Activated gamma-delta T cell (primary cell): ENCODE measurements at places on chromosomes 12 and 14.

- DNase-seq = no peak
These were observed 29.6 kb downstream of the CFAP251 start for GRCh38 chr12:121947981-121948380.

DNA sequence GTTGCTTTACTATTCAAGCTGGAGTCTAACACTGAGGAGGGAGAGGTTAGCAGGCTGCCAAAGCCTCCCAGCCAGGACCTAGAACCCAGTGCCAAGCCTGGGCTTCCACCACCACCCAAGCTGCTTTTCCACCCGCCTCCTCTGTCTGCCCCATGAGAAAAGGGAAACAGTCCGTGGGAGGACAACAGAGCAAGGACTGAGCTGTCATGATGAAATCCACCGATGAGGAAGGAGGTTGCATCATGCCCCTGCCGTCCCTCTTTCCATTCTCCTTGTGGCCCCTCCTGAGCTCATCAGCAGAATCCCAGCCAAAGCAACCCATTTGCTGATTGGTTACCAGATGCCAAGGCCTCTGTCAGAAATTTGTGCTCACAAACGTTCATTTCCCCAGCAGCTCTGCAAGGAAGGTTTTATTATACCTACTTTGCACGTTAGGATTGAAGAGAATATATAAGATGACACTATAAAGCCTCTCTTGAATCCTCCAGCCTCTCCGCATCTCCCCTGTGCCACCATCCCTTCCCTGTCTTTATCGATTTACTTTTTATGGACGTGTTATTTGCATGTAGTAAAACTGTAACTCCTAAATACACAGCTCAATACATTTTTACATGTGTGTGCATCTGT is 6.3 kb upstream of the SERPINA1 start:
- no peak for DNase-seq

DNA sequence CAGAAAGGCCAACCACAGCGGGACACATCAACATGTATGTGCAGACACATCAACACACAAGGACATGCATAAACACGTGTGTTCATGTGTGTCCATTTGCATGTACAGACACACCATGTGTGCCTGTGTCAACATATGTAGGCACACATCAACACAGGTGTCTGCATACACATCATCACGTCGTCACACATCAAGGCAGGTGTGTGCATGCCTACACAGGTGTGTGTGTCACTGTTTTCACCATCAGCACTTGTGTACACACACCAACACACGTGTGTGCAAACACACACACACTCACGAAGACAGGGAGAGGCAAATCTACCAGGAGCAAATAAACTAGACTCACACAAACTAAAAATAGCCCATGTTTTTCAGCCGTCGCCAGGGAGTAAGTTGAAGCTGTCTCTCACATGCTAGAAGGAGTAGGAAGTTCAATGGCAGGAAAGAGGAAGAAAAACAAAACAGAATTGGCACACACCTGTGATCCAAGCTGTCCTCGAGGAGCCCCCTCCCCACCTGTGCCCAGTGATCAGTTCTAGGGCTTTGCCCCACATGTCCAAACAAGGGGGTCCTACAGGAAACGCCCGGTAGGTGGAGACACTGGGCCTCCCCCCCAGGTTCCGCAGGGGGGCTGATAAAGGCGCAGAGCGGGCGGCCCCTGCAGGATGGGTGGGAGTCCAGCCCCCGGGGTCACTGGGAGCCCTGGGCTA is 7.4 kb downstream of the SCARB1 start:
- DNase-seq = no peak

- DNase-seq = no peak
These were observed 15.3 kb downstream of the CCDC88C start for GRCh38 chr14:91402348-91402747.

GRCh38 chr12:109770861-109771670 is 57.4 kb downstream of the FAM222A start:
- no peak for DNase-seq

DNA sequence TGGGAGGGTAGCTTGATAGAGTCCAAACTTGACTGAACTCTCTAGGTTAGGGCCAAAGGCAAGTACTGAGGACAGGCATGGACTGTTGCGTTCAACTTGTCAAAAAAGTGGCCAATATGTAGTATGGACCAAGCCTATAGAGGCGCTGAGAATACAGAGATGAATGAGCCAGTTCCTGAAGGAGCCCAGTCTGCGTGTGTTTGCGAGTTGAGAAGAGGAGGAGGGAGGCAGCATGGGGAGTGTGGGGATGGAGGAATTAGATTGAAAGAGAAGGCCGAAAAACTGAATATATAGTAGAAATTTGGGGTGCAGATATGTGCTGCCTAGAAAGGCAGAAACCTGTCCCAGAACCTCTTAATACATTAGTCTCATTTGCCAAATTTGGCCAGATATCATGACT is 412.4 kb downstream of the PCNX1 start:
- DNase-seq = no peak

- no peak for DNase-seq
These were observed 43.2 kb upstream of the MEG3 start for GRCh38 chr14:100782516-100783320.

GRCh38 chr14:24235804-24236688 is 3.3 kb downstream of the GMPR2 start:
- no peak for DNase-seq

GRCh38 chr12:38149395-38150073 is 167.0 kb upstream of the ALG10B start:
- DNase-seq = no peak

DNA sequence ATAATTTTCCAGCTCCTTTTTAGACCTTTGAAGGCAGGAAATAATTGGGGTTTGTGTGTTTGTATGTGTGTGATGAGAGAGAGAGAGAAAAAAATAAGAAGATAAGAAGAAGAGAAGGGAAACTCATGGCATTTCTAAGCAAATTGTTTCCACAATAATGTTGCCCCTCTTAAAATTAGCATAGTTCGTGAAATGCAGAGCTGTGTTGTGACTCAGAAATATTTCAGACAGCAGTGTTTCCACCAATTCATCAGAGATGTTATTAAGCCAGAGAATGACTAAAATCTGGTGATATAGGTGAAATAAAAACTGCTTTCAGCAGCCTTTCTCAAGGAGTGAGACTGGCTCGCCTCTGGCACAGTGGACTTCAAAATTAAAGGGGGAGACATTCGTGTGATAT is 65.9 kb upstream of the ARHGAP5 start:
- no peak for DNase-seq

GRCh38 chr12:49944718-49945117 is 5.8 kb upstream of the AQP2 start:
- DNase-seq = no peak

GRCh38 chr12:32947206-32948067 is 50.9 kb upstream of the PKP2 start:
- DNase-seq = no peak

DNA sequence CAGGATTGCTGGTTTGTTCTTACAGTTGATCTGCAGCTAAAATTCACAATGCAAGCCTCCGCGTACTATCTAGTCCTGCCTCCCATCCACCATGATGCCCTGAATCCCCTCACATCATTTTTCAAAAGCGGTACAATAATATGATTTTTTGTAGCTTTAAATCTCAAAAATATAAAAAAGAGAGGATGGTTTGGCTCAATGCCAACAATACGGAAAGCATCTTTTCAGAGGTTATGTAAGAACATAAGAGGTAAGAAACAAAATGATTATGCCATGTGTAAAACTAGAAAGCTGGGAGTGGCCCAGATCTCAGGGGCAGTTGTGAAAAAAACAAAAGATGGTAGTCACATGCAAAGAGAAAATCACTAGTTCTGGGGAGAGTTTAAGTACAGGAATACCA is 24.0 kb upstream of the ZDHHC17 start:
- DNase-seq = no peak

DNA sequence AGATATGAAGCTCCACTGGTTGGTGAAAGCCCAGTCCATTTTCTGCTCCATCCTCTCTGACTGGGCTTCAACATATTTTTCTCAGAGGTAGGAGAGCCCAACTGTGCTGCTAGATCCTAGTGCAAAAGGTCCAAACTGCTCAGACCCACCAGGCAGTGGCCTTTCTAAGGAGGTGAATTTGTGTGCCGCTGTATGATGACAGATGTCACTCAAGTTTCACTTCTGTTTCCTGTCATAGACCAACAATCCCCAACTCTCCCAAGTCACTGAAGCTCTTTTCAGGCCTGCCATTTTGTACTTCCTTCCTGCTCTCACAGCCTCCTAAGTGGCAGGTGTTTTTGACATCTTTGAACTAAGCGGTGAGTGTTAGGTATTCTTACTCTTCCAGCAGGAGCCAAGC is 16.4 kb upstream of the RNASE4 start:
- no peak for DNase-seq

DNA sequence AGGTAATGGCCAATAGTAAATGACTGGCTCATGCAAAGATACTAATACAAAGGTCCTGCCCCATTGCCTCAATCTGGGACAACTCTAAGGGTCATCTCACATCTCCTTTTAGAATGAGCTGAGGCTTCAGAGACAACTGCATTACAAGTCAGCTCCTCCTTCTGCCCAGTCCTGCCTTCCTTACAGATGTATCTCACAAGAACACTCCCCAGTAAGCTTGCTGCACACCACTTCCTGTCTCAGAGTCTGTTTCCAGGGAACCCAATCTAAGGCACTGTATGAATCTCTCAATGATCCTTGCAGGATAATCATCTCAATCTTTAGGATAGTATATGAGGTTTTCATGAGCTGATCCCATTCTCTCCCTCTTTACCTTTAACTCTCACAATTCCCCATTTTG is 57.8 kb upstream of the ZDHHC17 start:
- DNase-seq = no peak

- DNase-seq = no peak
These were observed 141.4 kb downstream of the PPM1H start for GRCh38 chr12:62793256-62794217.

DNA sequence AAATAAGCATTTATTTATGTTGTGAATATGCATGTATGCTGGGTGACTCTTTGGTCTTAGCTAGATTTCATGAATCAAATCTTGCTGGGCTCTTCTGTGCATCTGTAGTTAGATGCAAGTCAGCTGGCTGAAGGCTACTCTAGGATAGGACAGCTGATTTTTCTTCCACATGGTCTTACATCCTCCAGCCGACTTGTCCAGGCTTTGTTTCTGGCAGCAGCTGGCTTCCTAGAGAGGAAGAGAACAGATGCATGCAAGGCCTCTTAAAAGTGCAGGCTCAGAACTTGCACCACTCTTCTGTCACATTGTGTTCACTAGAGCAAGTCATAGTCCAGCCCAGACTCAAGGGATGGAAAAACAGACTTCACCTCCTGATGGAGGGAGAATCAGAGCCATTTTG is 435.4 kb upstream of the STXBP6 start:
- no peak for DNase-seq

DNA sequence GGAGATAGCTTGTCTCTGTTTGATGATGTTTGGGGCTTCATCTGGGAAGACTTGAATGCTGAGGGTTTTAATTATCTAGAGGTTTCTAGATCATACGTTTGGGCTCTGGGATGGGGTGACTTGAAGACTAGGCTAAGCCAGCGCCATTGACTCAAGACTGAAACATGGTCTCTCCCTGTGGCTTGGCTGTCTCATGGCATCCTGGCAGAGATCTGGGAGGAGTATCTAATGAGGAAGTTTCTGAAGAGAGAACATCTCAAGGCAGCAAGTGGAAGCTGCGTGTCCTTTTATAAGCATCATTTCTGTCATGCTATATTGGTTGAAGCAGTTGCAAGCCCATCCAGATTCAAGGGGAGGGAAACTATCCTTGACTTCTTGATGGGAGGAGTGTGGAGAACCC is 104.8 kb downstream of the UNC79 start:
- no peak for DNase-seq

DNA sequence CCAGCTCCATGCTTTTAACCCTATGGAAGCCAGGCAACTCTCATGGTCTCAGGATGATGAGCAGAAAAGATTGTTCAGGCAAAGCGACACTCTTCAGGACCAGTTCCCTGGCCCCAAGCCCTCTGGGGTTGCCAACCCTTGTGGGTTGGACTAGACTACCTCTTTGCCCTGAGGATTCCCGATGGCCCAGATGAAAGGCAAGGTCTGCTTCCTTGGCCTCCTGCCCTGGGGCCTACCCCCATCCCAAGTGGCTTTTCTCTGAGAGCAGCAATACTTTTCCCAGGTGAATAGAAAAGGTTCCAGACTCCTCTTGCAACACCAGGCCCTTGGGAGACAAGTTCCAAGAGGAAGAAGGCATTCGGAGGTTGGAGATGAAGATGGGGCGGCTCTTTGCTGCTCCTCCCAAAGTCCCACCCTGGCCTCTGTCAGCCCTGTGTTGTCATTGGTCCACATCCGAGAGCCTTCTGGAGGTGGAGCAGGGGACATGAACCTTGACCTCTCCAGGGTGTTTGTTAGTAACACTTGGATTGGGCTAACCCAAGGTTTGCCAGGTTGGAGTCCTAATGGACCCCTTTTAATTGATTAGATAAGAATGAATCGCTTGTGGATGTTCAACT is 131.1 kb downstream of the GCH1 start:
- DNase-seq = no peak

- no peak for DNase-seq
These were observed 21.2 kb downstream of the ZFYVE21 start for GRCh38 chr14:103736546-103737431.
